ENCODE measurements at places on chromosomes 4 and X. TPM values are rescaled to one million over a fixed set of nuclear protein-coding genes. Genes with fewer than 3 reads are reported as not detected.

The KLB gene
- not detected for total RNA-seq

The BEX4 gene
- total RNA-seq, result 14.2 TPM

The CLDN22 gene
- total RNA-seq, result not detected

The ANXA5 gene
- 384 TPM for total RNA-seq

The BST1 gene
- 0.29 TPM for total RNA-seq

The IDH3G gene
- total RNA-seq, result 40.5 TPM

The SRPX2 gene
- 4.0 TPM for total RNA-seq
